ENCODE measurements at places on chromosomes 6 and 20.
A peak's percentile ranks its signal among the peaks of the same experiment; 100 is the strongest.

DNA sequence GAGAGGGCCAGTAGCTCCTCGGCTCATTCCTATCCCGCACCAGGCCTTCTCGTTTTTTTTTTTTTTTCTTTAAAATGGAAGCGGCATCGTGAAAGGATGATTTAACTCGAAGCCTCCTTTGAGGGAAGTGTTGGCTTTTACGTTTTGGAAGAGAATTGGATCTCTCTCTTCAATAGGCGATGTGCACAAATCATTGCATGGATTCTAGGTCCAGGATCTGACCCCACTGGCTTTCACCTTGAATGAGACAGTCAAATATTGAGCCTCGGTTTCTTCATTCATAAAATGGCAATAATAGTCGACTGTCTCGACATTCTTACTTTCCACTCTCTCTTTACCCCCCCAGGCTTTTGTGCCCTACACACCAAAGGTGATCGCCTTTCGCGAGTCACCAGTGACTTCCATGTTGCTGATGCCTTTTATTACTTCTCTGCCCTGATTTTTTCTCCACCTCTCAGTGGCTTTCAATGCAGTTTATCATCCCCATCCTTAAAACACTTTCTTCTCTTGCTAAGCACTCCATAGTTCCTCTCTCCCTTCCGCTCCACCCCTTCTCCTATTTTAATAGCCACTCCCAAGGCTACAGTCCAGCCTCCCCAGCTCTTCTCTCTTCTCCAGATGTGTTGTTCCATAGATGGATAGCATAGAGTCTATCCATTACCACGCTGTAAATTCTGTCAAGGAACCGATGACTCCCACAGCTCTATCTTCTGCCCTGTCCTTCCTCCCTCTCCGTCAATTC, 473 bp upstream of the DTNBP1 start:
- DNase-seq, result no peak

DNA sequence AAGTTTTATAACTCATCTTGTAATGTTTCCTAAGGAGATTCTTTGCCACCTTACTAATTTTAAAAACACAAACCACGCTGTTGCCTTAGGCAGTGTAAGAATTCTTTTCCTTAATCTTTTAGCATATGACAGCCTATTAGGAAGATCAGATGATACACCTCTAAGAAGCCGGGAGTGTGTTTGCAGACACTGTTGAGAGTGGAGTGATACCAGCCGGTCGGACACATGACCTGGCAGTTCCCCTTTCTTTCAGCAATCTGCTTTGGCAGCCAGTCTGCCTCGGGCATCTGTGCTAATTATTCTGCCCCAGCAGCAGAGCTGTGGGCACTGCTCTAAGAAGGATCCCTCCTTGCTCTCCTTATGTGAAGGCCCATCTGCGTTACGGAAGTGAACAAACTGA, 50.9 kb downstream of the PLCB4 start:
- DNase-seq, result no peak

DNA sequence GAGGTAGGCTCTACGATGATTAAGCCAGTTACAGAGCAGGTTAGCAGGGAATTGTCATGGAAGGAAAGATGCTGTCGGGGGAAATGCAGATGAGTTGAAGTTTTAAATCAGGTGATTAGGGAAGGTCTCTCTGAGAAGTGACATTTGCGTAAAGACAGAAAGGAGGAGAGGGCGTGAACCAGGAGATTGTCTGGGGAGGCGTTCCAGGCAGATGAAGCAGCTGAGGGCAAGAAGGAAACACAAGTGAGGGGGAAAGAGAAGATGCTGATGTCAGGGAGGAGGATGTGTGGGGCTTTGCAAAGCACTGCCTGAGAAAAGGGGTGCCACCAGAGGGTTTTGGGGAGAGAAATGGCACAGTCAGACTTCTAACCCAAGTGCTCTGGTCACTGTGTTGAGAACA, 2.5 kb upstream of the TMEM14B start:
- DNase-seq, result no peak

GRCh38 chr6:26270486-26270861, 94.5 kb upstream of the BTN3A2 start:
- peak; percentile 60 for DNase-seq

- DNase-seq, result no peak
These were observed 22.4 kb upstream of the ZFP64 start for GRCh38 chr20:52213995-52214394.

DNA sequence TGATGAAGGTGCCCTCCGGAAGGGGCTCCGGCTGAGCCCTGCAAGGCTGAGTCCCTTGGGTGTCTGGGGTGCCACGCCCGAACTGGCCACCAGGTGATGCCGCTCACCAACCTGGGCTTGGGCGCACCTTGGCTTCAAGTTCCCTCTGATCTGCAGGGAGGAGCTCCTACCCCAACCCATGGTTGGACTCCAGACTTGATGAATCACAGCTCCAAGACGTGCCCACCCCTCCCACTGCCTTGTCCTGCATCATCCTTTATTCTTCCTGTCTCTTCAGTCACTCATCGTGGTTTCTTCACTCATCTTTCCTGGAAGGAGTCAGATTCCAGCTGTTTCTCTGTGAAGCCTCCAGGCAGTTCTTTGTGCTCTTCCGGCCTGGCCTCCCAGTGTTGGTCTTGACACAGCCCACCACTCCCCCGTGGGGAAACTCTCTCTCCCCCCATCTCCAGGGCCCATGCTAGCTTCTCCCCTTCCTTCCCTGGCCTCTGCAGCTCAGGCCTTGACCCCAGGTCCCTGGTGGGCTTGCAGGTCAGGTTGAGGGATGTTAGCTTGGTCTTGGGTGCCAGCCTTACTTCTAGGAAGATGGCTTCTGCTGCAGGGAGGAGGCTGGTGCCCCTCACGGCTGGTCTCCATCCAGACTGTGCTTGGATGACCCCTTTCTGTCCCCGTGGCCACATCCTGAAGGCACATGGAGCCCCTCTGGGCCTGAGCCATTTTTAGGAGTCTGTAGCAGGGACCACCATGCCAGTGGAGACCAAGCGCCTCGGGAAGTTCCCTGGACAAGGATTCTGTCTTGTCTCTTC, 2.6 kb upstream of the ZBP1 start:
- peak; percentile 63 for DNase-seq

- DNase-seq, result no peak
These were observed 5.2 kb downstream of the VWA7 start for GRCh38 chr6:31771992-31772358.

- DNase-seq, result no peak
These were observed 124.8 kb downstream of the AHI1 start for GRCh38 chr6:135372758-135373157.

- peak; percentile 41 for DNase-seq
These were observed 58.5 kb downstream of the MRPL14 start for GRCh38 chr6:44068607-44069296.

DNA sequence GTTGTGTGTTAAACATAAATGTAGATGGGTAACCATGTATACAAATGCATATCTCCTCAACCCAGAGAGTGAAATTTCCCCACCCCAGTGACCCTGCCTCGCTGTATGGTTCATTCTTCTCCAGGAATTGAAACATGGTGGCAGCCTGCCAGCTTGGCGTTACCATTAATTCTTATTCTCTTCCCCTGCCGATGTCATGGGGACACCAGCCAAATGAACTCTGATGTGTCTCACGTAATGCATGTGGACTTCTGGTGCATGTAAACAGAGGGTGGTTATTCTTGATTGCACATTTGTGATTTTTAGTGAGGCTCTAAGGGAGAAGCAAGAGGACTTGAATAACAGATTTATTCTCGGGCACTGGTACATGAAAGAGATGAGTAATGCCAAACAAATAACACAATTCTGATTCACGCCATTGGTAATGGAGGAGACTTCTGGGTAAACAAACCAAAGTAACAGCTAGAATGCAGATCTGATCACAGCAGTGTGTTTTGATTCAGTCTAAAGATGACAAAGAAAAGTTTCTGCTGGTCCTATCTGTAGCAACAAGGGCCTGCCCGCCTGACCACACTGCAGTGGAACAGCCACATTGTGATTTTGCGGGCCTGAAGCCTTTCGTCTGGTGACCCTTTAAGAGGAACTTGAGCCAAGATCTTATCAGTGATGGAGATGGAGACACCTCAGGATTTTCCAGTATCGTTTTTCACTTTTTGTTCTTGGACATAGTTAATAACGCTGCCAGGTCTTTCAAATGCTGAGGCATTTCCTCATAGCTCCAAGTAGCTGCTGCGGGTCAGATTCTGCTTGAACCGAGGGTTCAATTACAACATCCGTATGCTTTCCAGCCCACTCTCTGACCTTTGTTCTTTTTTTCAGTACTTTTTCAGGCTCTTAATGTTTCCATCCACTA, 171.8 kb upstream of the AKAP12 start:
- no peak for DNase-seq

DNA sequence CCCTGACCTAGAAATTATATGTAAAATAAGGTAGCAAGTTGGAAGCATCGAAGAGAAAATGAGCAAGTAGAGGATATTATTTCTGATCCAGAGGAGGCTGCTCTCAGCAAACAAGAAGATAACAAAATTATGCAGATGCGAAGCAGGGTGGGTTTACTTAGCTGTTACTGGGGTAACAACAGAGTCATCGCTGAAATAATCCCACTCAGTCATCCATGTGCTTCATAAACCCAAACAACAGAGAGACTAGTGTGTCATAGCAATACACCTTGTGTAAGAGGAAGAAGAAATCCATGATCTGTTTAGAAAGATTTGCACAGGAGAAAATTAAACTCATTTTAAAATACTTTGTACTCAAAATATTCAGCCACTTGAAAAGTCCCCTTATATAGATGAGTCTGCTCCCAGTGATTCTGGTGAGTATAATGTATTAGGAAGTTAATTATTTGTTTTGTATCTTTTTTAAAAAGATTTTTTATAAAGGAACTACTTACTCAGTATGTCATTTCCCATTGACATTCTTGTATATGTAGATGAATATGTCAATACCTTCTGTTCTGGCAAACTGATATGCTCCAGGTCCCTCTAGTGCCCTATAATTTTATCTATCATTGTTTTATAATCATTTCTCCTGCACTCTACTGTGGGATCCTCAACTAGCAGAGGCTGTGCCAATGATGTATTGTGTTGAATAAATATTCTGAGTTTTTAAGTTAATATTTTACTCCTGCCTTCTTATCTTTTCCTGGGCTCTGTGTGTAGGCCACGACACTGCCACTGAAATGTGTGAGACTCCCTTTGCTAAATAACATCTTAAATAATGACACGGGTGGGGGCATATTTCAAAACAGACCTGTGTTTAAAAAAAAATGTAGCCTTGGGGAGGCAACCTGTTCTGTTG, 8.6 kb upstream of the HIVEP2 start:
- DNase-seq, result no peak
